ENCODE measurements at places on chromosomes 4 and X.

- peak; percentile 76 for DNase-seq
Observed at GRCh38 chrX:119692191-119693039, 553 bp downstream of the SEPTIN6 start.

- DNase-seq = no peak
Observed at GRCh38 chr4:683247-683897, 5.6 kb downstream of the SLC49A3 start.

- no peak for DNase-seq
Observed at GRCh38 chr4:38210396-38211114, 250.4 kb downstream of the PTTG2 start.

DNA sequence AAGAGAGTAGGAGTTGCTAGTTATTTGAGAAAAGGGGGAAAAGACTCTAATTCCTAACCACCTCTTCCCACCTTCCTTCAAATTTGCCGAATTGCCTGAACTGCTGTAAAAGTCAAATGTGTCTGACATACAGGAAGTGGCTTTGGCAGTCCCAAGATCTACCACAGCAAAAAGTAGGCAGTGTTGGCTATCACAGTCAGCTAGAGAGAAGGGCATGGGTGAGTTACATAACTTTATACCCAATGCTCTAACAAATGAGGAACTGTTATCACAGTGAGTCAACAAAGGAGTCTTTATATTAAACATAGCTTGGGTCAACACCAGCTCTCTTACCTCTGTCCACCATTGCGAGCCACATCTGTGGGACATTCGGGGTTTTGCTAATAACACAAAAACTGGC lies 2.4 kb upstream of the MBNL3 start:
- DNase-seq = no peak

DNA sequence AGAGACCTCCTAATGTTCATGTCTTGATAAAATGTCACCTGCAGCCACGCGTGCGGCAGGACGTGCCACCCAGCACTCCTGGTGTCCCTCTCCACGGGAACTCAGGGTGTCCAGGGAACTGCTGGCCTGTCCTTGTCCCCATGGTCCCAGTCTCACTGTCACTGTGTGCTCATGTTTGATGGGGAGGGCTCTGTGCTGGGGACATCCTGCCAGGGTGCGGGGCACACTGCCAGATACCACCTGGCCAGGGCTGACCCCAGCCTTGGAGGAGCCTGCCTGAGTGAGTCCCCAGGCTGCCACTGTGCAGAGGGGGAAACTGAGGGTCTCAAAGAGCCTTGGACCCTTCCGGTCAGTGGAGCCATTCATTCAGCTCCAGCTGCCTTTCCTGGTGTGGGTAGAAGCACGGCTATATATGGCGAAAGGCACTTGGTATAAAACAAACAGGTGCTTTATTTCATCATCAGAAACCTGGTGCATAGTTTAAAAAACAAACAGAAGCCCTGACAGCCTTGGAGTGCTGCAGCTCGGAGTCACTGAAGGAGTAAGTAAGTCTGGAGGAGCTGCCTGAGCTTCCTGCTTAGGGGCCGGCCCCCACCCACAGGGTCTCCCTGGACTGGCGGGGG lies 33.0 kb downstream of the NOP14 start:
- no peak for DNase-seq

DNA sequence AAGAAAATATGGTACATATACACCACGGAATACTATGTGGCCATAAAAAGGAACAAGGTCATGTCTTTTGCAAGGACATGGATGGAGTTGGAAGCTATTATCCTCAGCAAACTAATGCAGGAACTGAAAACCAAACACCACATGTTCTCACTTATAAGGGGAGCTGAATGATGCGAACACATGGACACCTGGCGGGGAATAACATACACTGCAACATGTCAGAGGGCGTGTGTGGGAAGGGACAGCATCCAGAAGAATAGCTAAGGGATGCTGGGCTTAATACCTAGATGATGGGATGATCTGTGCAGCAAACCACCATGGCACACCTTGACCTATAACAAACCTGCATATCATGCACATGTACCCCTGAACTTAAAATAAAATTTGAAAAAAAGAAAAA lies 19.5 kb upstream of the CNKSR2 start:
- no peak for DNase-seq

- no peak for DNase-seq
Observed at GRCh38 chrX:118171356-118171755, 54.7 kb upstream of the KLHL13 start.

DNA sequence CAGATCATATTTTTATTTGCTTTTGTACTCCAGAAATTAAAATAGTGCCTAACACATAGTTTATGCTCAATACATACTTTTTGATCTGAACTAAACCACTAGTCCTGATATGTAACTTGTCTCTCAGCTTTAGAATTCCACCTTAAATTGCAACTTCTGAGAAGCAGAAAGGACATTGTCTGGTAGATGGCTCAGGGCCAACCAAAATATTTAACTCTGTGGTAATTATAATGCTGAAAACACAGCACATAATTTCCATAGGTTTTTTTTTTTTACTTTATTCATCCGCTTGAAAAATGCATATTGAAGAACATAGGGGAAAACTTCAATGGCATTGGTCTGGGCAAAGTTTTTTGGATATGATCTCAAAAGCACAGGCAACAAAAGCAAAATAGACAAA lies 59.3 kb downstream of the AREG start:
- DNase-seq = no peak

- peak; percentile 60 for DNase-seq
Observed at GRCh38 chrX:3066555-3066954, 25.3 kb downstream of the ARSF start.

- no peak for DNase-seq
Observed at GRCh38 chr4:98969878-98970785, 25.4 kb upstream of the METAP1 start.

DNA sequence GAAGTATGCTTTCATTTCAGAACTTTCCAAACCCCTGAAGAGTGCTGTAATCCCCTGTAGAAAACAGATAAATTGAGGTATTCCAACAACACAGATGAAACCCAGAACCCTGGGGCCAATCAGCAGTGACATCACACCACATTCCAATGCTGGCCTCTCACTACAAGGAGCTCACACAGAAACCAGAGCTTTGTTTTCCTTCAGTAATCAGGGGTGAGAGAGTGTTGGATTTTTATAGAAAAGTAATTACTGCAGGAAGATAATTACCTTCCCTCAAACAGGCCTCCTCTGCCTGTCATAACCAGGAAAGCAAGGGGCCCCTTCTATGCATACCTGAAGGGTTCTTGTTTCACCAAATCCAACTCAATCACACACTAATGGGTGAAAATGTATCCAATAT lies 246.2 kb downstream of the SCFD2 start:
- no peak for DNase-seq

DNA sequence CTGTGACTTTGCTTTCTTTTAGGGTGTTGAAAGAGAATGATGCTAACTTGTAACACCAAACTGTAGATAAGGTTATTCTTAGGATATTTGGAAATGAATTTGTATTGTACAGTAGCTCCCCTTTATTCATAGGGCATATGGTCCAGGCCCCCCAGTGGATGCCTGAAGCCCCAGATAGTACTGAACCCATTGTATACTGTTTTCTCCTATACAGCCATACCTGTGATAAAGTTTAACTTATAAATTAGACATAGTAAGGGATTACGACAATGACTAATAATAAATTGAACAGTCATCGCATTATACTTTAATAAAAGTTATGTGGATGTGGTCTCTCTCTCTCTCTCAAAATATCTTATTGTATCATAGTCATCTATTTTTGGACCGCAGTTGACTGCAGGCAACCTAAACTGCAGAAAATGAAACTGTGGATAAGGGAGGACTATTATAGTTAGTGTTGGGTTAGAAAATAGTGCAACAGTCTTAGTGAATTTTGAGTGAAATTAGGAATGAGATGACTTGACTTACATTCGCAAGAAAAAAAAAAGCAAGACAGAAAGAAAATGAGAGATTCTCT lies 105.1 kb downstream of the CLDN22 start:
- DNase-seq = no peak

- DNase-seq = no peak
Observed at GRCh38 chr4:2138846-2139500, 79.8 kb downstream of the NAT8L start.

DNA sequence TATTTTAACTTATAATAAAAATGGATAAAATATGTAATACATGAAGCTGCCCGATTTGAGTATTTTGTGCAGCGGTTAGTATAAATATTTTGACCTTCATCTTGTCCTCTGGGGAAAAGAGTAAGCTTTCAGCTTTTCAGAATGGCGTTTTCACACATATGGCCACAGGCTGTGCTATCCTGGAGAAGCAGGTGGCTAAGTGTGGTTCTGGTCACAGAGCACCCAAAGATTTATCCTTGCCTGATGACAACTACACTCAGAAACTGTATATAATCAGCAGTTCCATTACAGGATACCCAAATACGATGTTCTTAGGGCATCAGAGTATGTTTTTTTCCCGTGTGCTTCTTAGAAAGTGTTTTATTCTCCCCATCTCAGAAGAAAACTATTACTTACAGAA lies 42.3 kb upstream of the ANK2 start:
- no peak for DNase-seq

- DNase-seq = no peak
Observed at GRCh38 chr4:147940171-147940570, 208.3 kb downstream of the ARHGAP10 start.

DNA sequence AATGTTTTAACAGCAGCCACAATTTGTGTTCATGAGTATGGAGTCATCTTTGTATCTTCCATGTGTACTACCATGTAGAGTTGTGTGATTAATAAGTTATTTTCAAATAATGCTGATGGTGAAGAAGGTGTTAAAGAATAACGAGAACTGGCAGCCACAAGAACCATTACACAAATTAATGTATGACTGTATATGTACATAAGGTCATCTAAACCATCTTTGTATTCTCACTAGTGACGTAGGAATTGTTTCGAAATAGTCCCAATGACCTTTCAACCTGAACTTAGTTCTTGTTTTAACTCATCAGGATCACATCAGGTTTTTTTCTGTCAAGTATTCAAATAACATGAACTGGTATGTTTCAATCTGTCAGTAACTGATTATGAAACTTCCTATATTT lies 48.3 kb upstream of the NOCT start:
- DNase-seq = no peak

Measured in left lobe of liver (tissue), 2 donors.